ENCODE measurements at places on chromosomes 16 and 17.

- no peak for DNase-seq
Measured at GRCh38 chr17:59616253-59616920, 3.3 kb upstream of the CLTC start.

DNA sequence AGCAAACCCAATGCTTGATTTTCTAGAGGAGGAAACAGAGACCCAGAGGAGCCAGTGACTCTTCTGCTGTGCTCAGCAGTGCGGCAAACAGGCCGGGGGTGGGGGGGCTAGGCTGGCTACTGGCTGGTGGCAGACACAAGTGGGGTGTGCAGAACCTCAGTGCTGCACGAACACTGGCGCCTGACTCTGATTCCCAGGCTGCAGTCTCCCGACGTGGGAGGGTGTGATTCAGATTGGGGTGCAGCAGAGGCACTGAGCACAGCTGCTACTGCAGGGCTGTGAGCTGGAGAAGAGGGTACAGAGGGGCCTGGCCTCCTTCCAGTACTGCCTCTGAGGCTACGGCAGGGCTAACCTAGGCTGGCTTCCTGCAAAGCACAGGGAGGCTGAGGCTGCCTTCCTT lies 8.1 kb downstream of the RPL19 start:
- no peak for DNase-seq

GRCh38 chr17:82608816-82609215 lies 39.4 kb downstream of the WDR45B start:
- DNase-seq: no peak

GRCh38 chr17:80395402-80396151 lies 19.4 kb upstream of the ENDOV start:
- no peak for DNase-seq

DNA sequence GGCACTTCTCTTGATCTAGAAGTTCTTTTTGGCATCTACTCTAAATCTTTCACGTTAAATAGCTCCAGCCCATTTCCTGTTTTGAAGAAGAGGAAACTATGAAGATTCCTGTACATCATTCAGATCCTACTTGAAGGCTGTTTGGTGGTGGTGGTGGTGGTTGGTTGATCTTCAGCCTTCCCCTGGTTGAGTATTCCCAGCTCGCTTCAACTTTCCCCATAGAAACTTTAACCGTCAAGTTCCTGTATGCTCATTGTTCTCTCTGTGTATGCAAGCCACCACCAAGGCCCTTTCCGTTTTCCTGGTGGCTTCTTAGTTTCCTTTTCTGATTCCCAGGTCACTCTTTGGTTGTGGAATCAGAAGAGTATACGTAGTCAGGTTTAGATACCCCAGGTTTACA lies 3.3 kb downstream of the LRRC46 start:
- DNase-seq: no peak

- no peak for DNase-seq
Measured at GRCh38 chr17:15480204-15480603, 12.8 kb upstream of the CDRT4 start.

- DNase-seq: no peak
Measured at GRCh38 chr17:36884495-36885152, 52.7 kb upstream of the LHX1 start.

- DNase-seq: peak; percentile 8
Measured at GRCh38 chr17:80682372-80682771, 137.7 kb downstream of the RPTOR start.

DNA sequence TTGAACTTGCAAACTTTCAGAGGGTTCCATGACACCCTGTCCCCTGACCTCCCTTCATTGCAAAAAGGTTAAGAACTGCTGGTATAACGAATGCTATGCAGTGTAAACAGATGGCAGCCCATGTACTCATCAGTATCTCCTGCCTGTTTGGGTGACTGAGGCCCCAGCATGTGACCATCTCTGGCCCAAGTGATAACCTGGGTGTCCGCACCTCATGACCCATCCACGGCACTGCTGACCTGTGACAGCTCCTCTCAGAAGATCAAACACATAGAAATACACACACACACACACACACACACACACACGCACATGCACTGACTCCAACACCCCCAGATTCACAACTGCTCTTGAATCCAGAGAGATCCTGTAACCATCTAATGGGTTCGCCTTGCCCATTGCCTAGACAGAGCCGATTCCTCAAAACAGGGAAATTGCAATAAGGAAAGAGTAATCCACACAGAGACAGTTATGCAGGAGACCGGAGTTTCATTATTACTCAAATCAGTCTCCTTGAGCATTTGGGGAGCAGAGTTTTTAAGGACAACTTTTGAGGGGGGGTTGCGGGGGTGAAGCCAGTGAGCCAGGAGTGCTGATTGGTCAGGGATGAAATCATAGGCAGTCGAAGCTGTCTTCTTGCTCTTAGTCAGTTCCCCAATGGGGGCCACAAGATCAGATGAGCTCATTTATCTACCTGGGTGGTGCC lies 11.3 kb upstream of the PHOSPHO1 start:
- DNase-seq: no peak

GRCh38 chr17:4986403-4986802 lies 1.1 kb downstream of the CAMTA2 start:
- no peak for DNase-seq

DNA sequence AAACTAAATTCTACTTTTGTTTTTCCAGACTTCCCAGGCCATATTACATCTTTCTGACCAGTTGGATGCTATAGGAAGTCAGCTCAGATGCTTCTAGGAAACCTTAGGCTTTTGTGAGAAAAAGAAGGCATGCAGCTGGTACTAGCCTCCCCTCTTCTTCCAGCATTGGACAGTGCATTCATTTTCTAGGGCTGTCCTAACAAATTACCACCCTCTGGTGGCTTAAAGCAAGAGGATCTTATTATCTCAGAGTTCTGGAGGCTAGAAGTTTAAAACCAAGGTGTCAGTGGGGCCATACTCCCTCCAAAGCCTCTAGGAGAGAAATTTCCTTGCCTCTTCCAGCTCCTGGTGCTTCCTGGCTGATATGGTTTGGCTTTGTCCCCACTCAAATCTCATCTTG lies 467.8 kb downstream of the SLC39A11 start:
- no peak for DNase-seq

GRCh38 chr17:65656390-65657250 lies 95.2 kb upstream of the AXIN2 start:
- DNase-seq: no peak

- DNase-seq: no peak
Measured at GRCh38 chr16:23134274-23134673, 15.0 kb downstream of the USP31 start.

DNA sequence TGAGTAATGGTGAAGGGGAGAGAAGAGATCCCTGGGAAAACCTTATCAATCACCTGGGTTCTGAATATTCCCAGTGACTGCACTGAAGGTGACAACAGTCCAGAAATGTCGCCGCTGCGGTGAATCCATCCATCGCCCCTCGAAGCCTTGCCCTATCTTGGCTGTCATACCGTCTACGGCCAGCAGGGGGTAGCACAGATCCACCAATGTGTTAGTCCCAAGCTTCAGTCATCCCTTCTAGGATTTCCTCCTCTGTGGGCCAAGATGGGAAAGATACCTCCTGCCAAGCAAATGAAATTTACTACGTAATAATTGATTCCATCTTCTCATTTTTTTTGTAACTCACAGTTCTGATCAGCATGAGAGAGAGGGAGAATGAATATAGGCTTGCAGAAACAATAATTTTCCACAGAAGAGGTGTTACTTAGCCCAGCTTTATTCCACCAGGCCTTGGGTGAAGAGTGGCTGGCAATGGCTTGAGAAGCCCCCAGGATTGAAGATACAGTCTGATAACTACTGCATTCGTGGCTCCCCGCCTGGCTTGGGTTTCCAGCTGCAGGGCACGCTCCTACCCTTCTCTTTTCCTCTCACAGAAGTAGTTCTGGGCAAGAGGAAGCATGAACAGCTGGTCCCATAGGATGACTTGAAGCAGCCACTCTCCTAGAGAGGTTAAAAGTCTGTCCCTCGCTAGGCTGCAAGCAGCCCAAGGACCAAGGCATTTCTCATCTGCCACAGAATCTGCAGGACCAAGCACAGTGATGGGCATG lies 2.6 kb upstream of the FMNL1 start:
- peak; percentile 72 for DNase-seq

GRCh38 chr16:48478393-48478792 lies 93.2 kb upstream of the SIAH1 start:
- no peak for DNase-seq

DNA sequence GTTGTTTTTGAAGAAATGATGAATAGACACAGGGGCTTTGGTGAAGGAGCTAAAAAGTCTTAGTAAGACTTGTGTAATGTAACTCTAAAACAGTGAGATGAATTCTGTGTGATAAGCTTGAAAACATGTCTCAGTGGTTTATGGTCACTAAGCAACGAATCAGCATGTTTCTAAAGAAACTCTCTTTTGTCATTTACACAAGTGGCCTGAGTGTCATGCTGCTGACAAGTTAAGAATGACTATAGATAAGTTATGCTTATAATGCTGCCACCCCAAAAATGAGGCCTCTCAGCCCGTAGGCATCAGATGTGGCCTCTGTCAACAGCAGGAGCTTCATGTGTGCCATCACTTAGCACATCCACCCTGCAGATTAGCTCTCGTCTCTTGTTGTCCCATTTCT lies 8.7 kb downstream of the COX10 start:
- DNase-seq: no peak

DNA sequence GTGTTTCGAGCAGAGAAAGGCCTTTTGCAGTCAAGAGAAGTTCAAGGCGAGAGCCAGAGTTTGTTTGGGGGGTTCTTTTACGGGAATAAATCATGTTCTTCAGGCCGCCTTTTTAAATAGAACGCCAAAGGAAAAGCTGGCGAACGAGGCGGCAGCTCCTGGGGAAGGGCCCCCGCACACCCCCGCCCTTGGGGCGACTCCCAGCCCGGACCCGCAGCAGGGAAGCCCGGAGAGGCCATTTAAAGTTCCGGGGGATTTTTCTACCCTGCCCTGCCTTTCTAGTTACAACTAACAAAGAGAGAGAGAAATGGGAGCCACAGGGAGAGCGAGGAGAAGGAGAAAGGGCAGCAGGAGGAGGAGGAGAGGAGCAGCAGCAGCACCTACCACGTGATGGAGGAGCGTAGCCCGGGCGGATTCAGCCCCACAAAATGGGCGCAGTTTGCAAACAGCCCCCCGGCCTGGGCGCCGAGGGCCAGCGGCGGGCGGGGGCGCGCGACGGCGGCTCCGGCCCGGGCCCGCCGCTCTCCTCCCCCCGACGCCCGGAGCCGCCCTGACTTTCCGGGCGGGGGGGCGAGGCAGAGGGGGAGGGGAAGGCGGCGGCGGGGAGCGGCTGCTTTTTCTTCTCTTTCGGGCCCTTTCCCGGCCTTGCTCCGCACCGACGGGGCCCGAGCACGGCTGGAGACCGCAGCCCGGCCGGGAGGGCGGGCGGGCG lies 634 bp downstream of the KANSL1 start:
- DNase-seq: peak; percentile 56

- no peak for DNase-seq
Measured at GRCh38 chr16:26709175-26709574, 357.6 kb upstream of the C16orf82 start.

GRCh38 chr17:560432-560873 lies 154.2 kb downstream of the VPS53 start:
- DNase-seq: peak; percentile 33

- no peak for DNase-seq
Measured at GRCh38 chr17:50575581-50576210, 15.2 kb downstream of the CACNA1G start.

DNA sequence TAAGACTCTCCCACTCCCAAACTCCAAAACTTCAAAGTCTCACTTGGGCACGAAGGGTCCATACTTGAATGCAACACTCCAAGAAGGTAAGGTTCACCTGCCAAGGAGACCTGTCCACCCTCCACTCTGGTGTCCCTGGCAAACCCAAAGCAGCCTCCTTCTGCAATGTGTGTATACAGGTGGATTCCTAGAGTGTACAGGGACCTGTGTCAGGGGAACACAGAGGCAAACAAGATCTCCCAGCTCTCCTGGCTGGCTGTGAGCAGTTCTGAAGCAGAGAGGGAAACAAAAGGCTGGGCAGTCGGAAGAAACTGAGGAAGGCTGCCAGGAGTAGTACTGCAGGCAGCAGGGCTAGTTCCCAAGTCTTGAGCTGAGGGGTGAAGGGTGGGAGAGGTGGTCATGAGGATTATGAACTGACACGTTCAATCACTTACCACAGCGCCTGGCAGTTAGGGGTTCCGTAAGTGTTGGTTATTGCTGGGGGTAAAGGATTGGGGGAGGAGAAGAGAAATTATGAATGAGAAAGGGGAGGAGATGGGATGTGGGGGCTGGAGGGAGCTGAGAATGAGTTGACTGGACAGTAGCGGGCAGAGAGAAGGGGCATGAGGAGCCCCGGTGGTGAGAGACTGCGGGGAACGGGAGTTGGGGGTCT lies 795 bp downstream of the KCTD13 start:
- DNase-seq: no peak

- no peak for DNase-seq
Measured at GRCh38 chr17:48451489-48451888, 21.5 kb upstream of the SKAP1 start.

DNA sequence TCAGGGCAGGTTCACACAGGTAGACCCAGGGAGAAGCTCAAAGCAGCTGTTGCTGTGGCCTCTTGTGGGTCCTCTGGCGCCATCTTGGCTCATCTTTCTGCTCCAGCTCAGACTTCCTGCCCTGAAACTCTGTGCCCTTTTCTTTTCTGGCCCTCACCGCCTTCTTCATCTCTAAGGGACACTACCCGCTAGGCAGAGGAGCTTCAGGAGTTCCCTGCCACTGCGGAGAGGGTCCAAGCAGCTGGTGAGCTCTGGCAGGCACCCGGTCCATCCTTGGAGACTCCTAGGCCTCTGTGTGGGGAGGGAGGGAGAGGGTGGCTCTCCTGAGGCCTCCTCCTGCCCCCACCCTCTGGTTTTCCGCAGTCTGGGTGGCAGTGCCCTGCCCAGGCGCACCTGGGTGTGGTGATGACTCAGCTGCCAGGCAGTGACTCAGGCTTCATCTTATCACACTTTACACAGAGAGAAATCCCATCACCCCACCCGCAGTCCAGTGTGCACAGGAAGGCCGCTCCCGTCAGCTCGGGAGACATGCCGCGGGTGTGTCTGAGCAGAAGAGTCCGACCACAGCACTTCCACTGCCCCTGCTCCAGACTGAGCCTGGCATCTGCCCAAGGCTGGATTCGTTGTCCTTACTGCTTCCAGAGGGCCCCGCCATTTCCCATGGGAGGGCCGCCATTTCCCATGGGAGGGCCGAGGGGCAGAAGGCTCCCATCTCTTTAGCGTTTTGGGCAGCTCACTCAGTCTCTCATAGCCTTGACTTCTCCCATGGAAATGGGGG lies 7.3 kb downstream of the NT5C start:
- DNase-seq: peak; percentile 98
